ENCODE measurements at places on chromosomes 1 and 21.

GRCh38 chr1:29973406-29973805, 737.1 kb downstream of the PTPRU start:
- DNase-seq, result no peak

DNA sequence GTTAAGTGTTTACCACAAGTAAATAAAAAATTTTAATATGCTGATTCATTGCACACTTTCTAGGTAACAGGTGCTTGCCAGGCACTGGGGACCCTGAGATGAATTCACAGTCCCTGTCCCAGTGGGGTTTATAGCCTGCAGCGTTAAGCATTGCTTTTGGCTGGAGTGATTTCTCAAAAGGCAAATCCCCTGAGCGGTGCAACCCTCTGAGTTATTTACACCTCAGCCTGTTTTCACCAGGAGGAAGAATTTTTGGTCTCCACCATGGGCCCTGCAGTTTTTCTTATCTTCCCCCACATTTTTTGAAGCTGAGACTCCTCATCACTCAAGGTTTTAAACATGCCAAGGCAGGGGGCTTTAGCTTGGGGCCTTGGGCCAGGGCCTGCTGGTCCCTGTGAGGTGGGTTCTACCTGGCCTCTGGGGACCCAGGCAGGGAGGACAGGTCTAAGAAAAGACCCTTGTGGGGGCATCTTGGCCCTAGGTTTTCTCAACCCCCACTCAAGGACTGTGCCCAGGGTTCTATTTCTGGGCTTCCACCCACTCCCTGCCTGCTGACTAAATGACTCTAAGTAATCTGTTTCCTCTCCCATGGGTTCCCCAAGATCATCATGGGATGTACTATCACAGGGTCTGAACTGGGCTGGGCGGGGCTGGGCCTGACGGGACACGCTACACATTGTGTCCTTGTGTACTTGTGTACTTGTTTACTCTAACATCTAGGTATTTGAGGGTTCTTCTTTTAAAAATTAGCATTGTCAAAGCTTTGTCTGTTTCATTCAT, 10.2 kb upstream of the CHIT1 start:
- no peak for DNase-seq

DNA sequence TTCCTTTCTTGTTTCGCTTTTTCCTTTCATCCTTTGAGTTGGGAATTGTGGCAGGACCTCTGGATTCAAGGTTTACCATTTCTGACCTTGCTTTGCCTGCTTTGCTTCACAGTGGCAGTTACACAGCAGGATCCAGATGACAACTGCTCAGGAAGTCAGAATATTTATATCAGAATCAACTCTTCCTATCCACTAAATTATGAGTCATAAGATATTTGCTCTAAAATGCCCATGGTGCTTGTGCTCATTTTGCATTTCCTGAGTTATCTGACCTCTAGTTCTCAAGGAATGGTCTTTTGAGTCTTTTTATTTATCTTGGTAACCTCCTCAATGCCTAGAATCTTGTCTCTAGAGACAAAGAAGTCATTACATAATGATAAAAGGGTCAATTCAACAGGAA, 290.8 kb downstream of the LRRC7 start:
- no peak for DNase-seq

DNA sequence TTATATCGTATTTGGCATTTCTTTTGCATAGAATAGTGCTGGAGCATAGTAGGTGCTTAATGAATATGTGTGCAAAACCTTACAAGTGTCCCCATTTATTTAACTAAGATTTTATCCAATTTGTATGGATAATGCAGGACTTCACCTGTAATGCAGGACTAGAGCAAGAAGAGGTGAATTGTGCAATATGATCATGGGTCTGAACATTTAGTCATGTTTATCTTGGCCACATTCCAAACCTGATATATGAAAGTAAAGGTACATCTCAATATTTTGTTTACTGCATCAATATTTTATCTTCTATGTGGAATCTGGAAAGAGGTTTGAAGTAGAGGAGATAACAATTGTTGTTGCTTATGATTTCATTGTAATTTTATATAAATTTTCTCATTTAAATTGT, 1626.7 kb upstream of the B3GALT2 start:
- no peak for DNase-seq

- no peak for DNase-seq
Observed at GRCh38 chr1:117579221-117579906, 26.5 kb upstream of the TENT5C start.

Data from CD4-positive, alpha-beta T cell treated with Interferon alpha-2 for 1 hour (primary cell).